ENCODE measurements at places on chromosomes 6 and 20. TPM values are rescaled to one million over a fixed set of nuclear protein-coding genes. Genes with fewer than 3 reads are reported as not detected.

CYP39A1 gene
- 8.6 TPM for total RNA-seq

CST4 gene
- total RNA-seq, result not detected

GRCh38 chr20:53647286-53647821, 53.7 kb upstream of the ZNF217 start:
- no peaks in the 10 kb centered on the region for H3K4me1 ChIP-seq
- no peaks in the 10 kb centered on the region for H3K27me3 ChIP-seq
- no peaks in the 10 kb centered on the region for H3K36me3 ChIP-seq
- H3K27ac ChIP-seq, result no peak overlapping the region
- DNase-seq, result no peak

- no peak for DNase-seq
- no peaks in the 10 kb centered on the region for H3K27me3 ChIP-seq
- H3K27ac ChIP-seq, result no peak overlapping the region
- H3K4me3 ChIP-seq, result no peak overlapping the region
Observed at GRCh38 chr6:122454673-122455072, 16.9 kb downstream of the SERINC1 start.

Data from spinal cord (tissue), 10 donors.